Stimulated activated CD4-positive, alpha-beta T cell treated with anti-CD3 and anti-CD28 coated beads, Interleukin-1b, Interleukin-23, amount 100 ng/mL, for 1 hour (primary cell): ENCODE measurements at places on chromosomes 11 and 22.

GRCh38 chr22:23909296-23909898 is 15.2 kb downstream of the MIF start:
- DNase-seq: no peak

- no peak for DNase-seq
Observed at GRCh38 chr11:114163229-114163631, 103.7 kb downstream of the ZBTB16 start.

DNA sequence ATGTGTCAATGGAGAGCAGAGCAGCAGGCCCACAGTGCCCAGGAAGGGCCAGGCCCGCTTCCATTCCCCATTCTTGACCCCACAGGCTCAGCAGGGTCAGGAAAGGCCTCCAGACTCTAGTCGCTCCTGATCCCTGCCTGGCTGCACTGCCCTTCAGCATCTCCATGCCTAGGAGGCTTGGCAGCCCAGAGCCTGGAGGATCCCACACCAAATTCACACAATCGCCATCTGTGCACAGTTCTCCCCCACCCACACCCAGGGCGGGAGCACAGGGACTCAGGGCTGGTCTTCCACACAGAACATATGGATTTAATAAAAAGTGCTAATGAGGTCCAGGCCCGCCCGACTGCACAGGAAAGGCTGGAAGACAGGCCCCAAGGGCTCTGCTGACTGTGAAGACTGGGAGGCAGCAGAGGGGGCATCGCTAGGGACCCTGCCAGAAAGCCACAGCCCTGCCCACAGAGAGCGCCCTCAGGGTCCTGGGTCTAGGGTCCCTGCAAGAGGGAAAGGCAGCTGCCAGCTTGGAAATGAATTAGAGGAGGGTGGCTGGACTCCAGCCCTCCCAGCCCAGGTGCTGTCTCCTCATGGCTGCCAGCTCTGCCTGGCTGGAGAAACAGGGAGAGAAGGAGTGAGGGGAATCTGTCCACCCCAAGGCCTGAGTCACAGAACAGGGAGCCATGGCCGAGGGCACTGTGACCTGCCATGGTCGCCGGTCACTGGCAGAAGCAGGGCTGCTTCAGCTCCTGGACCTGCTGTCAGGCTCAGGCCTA is 39.7 kb downstream of the DKK3 start:
- no peak for DNase-seq

DNA sequence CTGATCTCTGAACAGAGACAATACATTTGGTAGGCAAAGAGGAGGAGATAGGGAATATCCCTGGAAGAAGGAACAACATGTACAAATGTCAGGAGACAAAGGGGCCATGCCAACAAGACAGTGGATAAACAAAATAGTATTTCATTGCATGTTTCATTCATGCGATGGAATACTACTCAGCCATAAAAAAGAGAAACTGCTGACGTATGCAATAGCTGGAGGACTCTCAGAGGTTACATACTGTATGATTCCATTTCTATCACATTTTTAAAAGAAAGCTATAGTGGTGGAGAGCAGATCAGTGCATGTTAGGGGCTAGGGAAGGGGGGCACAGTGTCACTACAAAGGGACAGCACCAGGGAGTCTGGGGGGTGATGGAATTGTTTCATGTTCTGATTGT is 572.9 kb upstream of the CADM1 start:
- DNase-seq: no peak

DNA sequence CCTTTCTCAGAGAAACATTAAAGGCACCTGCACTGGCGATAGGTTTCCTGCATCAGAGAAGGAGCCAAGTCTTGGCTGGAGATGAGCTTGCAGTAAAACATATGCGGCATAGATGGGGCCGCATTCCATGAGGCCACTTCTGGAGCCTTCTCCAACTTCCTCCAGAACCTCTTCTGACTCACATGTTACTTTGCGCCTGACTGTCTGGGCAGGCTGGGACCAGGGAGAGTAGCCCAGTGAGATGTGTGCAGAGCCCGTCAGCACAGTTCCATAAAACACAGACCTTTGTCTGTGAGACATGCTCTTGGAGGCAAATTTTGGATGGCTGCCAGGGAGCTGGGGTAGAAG is 55.4 kb upstream of the BID start:
- DNase-seq: no peak

DNA sequence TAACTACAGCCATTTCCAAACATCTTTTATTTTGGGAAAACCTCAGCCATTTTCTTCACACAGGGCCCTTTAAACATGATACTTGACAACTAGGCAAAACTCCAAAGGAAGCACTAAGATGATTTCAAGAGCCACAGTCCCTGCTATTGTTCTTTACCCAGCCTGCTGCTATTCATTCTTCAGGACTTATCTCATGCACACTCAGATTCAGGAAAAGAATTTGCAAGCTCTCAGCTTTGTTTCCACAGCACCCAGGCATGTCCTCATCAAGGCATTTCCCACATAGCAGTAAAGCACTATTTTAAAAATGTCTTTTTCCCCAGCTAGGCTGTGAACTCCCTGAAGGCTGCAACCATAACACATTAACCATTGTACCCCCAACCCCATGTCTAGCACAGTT is 609.3 kb upstream of the CCDC90B start:
- DNase-seq: no peak

DNA sequence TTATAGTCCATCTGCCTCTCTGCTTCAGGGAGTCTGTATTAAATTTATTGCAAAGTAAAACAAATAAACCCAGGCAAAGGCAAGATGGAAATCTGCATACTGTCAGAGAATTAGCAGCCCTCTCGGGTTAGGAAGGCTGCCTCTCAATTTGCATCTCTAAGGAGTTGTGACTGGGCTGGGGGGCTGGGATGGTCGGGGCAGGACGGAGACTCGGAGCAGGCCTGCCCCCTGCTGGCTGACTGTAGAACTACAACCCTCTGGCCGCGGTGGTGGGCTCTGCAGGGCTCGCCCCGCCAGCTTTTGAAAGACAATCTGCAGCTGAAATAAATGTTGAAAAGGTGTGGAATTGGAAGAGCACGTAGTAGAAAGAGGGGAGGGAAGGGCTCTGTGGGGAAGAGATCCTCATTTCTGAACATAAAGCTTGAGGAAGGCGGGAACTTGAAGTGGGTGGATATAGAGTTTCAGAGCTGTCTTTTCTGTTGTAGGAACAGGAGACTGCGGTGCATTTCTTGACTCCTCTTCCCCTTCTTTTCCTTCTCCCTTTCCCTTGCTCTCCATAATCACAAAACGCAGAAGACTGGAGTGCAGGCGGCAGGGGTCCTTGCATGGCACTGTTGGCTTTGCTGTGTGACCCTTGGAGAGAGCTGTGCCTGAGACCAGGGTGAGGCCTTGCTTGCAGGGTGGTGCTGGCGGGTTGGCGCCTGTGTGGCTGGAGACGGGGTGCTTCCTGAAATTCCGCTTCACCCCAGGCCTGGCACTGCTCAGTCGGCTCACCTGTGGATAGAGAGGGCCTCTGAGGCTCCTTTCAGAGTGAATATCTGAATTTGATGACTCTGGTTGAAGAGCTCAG is 22.6 kb upstream of the PKNOX2 start:
- DNase-seq: no peak
